ENCODE measurements at places on chromosomes 7 and 10. TPM values are rescaled to one million over a fixed set of nuclear protein-coding genes. Genes with fewer than 3 reads are reported as not detected.

Gene GIMAP4
- 1.4 TPM for total RNA-seq

Gene FFAR4
- total RNA-seq, result not detected

Gene PCLO
- total RNA-seq, result 0.96 TPM

Gene TRPV5
- not detected for total RNA-seq

Gene FAM13C
- total RNA-seq, result 1.9 TPM

Gene SEMA3C
- total RNA-seq, result 102 TPM

Gene GGCT
- total RNA-seq, result 45.1 TPM

Gene UPK3BL1
- total RNA-seq, result 8.9 TPM

Gene GIMAP7
- total RNA-seq, result not detected

Gene FBXL15
- total RNA-seq, result 14.6 TPM

Gene TMEM229A
- total RNA-seq, result under 0.01 TPM

Gene OR2A14
- not detected for total RNA-seq

Gene PNLIPRP2
- not detected for total RNA-seq

Gene ACHE
- 1.7 TPM for total RNA-seq

Gene ZNF3
- 16.3 TPM for total RNA-seq

Gene BAMBI
- 23.4 TPM for total RNA-seq

Measured in epithelial cell of alveolus of lung (primary cell).